ENCODE measurements at places on chromosomes 12 and 14.

- DNase-seq = no peak
Measured at GRCh38 chr14:90581745-90582144, 184.9 kb downstream of the CALM1 start.

- no peak for DNase-seq
Measured at GRCh38 chr12:120438495-120439198, 734 bp downstream of the COX6A1 start.

DNA sequence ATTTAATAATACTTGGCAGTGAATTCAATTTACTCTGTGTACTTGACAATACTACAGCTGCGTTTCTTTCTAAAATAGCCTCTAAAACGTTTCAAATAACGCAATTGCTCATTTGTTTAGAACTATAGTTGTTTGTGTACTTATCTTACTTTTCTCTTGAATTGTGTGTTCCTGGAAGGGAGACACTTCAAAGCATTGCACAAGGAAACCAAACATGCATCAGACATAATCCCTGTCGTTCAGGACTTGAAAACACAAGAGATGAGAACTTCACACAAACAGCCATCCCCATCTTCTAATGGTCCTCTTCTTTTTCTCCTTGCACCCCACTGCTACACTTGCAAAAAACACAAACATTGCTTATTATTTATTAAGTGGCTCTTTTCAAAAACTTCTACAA, 38.5 kb downstream of the PTGER2 start:
- DNase-seq = no peak

DNA sequence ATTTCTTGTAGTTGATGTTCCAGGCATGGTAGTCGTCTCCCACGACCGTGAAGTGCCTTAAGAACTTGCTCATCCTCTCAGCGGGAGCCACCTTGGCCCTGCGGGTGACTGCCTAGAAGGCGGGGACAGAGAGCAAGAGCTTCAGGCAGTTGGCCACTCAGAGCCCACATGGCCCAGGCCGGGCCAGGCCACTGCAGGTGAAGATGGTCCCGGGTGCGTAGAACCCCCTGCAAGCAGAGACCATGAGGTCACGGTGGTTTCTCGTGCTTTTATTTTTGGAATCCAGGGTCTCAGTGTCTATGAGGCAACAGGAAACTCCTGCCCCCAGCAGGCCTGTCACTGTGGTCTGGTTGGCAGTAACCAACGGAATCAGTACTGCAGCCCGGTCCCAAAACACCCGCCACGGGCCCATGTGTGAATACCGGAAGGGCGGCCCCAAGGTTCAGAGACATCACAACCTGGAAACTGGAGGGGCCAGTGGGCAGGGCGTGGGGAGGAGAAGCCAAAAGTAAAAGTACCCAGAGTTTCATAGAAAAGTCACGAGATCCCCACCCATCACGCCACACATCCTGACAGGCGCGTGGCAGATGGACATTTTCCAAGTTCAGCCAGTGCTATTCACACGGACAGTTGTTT, 27.5 kb downstream of the HVCN1 start:
- DNase-seq = no peak

DNA sequence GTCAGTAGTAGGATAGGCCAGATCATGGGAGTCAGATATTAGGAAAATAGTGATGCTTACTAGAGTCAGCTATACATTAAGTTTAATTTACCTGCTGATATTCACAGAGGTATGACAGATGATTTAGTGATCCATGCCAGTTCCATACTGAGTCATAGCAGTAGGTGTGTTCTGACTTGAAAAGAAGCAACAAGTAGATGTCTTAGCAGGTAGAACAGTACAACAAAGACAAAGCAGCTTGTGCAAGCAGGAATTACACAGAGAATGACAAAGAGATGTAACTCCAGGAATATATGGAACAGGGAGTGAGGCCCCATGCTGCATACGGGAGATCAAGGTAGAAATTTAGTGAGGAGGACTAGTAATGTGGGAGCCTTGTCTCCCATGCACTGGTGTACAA, 556.9 kb downstream of the SLC16A7 start:
- DNase-seq = no peak

GRCh38 chr12:129394177-129394825, 509.5 kb downstream of the TMEM132D start:
- no peak for DNase-seq

DNA sequence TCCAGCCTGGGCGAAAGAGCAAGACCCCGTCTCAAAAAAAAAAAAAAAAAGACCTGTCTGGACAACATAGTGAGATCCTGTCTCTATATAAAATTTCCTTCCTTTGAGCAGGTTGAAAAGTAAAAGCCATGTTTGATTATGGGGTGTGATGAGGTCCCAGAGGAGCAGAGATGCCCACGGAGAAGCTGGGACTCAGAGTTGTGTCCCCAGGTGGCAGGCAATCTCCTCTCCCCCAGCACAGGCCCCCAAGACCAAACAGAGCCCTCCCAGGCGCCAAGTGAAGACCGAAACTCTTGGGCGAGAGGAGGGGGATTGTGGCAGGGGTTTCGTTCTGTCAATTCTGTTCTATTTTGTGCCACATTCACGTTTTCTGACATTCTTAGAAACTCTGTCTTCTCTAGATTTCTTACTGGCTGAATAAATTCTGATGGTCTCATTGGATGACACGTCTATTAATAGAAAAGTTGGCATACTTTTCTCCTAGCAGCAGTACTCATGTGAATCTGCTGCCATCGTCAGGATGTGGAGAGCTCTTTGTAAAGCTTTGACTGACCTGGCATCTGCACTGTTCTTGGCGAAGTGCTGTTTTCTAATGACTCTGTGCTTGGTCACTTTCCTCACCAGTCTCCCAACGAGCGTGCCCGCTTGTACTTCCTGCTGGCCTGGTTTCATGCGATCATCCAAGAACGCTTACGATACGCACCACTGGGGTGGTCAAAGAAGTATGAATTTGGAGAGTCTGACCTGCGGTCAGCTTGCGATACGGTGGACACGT, 43.4 kb downstream of the HSP90AA1 start:
- DNase-seq = no peak

DNA sequence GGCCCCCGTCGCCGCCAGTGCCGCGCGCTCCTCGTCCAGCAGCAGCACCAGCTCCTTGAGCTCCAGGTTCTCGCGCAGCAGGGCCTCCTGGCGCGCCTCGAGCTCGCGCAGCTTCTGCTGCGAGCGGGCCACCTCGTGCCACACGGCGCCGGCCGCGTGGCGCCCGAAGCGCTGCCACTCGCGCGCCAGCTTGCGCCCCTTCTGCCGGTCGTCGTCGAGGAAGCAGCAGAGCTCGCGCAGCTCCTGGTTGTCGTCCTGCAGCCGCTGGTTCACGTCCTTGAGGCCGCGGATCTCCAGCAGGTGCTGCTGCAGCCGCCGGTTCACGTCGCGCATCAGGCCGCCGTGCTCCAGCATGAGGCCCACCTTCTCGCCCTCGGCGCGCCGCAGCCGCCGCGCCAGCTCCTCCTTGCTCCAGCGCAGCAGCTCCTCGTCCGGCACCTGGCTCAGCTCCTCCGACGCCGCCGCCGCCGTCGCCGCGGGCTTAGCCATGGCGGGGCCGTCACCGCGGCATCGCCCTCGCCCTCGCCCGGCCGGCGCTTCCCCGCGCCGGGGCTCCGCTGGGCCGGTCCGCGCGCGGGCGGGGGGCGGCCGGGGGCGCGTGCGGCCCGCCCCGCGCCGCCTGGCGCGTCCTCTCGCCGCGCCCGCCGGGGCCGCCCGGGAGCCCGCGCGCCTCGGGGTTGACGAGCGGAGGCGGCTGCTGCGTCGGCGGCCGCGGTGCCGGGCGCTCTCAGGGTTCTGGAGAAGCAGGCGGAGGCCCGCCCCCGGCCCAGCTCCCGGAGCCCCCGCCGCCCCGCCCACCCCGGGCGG, at the start of gene CCDC85C:
CCDC85C (minus strand) TSS at position 737 of the 807 bp plus-strand sequence; CDS start at position 489, 248 bp downstream.
- DNase-seq = peak; percentile 46

DNA sequence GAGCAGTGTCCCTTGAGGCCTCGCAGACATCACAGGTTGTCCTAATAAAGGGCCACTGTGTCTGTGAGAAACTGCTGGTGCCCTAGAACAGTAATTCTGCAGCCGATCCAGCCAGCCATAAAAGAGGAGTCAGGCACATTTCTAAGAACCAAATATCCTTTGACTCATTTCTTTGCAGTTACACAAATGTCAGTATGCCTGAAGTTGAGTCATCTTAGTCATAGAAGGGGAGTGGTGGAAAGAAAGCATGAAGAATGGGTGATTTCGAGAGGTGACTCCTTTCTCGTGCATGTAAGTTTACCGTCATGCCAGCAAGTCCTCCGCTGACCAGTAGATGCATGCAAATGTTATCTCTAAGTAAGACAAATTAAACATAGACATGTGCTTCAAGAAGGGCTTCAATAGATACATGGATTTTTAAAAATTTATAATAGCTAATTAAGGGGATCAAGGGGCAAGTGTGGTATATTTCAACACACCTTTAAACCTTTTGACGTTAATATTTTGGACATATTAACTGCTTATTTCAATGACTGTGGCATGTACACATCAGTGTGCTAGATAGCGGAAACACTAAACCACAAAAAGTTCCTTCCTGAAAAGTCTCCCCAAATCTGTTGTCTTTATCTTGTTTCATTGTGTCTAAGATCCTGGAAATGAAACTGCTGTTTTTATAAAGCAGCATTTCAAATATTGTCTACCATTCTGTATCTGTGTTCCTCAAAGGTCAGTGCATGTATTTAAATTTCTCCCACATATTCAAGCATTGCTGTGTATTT, 497.4 kb downstream of the NPAS3 start:
- DNase-seq = peak; percentile 80

DNA sequence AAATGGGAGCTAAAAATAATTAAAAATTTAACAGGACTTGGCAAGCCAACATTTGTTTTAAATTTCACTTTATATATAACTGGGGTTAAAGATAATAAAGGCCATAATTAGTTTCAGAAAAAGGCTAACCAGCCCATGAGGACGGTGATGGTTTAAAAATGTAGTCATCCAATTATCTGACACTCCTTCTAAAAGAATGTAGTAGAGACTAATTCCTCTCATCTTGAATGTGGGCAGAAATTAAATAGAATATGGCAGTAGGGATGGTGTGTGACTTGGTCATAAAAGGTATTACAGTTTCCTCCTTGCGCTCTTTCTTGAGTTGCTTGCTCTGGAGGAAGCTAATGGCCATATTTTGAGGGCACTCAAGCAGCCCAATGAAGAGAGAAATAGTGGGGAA, 49.1 kb upstream of the PTPRB start:
- peak; percentile 9 for DNase-seq

GRCh38 chr12:65684906-65685305, 139.4 kb upstream of the HMGA2 start:
- DNase-seq = no peak

DNA sequence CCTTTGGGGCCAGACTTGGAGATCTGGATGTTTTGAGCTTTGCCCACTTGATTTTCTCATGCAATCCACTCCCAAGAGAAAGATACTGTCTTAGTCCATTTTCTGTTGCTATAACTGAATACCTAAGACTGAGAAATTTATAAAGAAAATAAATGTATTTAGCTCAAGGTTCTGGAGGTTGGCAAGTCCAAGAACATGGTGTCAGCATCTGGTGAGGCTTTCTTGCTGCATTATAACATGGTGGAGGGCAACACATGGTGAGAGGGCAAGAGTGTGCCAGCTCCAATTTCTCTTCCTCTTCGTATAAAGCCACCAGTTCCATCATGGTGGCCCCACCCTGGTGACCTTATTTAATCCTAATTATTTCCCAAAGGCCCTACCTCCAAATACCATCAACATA, 39.6 kb upstream of the NFKBIA start:
- no peak for DNase-seq

- DNase-seq = no peak
Measured at GRCh38 chr14:94412671-94413638, 24.6 kb upstream of the SERPINA1 start.

- peak; percentile 57 for DNase-seq
Measured at GRCh38 chr14:55588259-55588699, 8.3 kb downstream of the KTN1 start.

GRCh38 chr14:61877035-61877390, 114.8 kb downstream of the SNAPC1 start:
- DNase-seq = no peak

GRCh38 chr12:78293059-78293686, 462.5 kb downstream of the NAV3 start:
- DNase-seq = peak; percentile 73

DNA sequence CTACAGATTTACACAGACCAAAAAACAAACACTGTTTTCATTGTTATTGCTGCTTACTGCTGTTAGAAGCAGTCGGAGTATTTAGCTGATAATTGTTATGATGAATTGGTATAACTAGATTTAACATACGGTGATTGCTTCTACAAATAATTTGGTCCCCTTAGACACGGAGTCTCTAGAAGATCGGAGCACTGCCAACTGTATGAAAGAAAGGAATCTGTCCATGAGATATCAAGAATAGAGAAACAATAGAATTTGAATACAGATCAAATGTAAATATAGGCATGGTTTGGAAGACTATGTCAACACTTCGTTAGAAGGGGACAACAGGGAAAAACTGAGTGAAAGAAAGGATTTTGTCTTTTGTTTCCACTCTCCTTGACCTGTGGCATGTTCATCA, 110.9 kb downstream of the PPP2R5E start:
- DNase-seq = no peak

DNA sequence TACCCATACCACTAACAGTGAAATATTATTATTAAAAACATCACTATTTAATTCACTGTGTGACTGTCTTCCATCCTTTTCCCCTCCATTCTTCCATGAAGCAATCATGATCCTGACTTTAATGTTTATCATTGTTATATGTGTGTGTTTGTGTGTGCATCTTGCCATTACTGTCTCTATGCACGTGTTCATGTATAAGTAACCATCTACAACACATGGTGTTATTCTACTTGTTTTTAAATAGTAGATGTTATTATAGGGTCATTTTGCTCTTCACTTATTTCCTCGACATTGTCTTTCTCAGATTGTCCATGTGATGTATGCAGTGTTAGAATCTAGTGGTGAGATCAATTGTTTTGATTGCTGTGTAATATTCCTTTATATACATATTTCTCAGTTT, 195.8 kb downstream of the TRHDE start:
- DNase-seq = no peak

DNA sequence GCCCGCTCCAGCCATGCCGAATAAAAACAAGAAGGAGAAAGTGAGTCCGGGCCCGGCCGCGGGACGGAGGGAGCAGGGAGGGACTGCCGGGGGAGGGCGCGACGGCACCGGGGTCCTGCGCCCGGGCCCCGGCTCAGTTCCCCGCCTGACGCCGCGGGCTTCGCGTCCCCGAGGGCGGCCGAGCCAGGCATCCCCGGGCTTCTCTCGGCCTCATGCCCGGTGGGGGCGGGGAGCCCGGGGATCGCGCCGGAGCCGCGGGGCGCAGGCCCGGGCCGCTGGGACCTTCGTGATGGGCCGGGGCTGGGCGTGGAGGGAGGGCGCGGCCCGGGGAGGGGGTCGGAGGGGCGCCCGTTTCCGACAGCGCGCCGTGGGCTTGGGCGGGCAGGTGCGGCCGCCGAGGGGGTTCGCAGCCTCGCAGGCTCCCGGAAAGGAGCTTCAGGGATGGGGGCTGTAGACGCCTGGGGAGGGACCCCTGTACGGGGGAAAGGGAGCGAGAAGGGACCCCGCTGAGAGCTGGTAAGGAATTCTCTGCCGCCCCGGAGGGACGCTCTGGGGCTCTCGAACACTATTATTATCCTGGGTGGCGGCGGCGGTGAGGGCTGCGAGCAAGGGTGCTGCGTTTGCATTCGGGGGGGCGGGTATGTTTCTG, 496 bp downstream of the PPP2R5C start:
- peak; percentile 22 for DNase-seq
